ENCODE measurements at places on chromosomes 1 and 21.

GRCh38 chr21:18443085-18443484, 39.5 kb upstream of the TMPRSS15 start:
- DNase-seq, result no peak

- no peak for DNase-seq
Measured at GRCh38 chr1:209813902-209814301, 8.0 kb upstream of the IRF6 start.

GRCh38 chr21:45381036-45381787, 23.8 kb upstream of the COL18A1 start:
- DNase-seq, result no peak

DNA sequence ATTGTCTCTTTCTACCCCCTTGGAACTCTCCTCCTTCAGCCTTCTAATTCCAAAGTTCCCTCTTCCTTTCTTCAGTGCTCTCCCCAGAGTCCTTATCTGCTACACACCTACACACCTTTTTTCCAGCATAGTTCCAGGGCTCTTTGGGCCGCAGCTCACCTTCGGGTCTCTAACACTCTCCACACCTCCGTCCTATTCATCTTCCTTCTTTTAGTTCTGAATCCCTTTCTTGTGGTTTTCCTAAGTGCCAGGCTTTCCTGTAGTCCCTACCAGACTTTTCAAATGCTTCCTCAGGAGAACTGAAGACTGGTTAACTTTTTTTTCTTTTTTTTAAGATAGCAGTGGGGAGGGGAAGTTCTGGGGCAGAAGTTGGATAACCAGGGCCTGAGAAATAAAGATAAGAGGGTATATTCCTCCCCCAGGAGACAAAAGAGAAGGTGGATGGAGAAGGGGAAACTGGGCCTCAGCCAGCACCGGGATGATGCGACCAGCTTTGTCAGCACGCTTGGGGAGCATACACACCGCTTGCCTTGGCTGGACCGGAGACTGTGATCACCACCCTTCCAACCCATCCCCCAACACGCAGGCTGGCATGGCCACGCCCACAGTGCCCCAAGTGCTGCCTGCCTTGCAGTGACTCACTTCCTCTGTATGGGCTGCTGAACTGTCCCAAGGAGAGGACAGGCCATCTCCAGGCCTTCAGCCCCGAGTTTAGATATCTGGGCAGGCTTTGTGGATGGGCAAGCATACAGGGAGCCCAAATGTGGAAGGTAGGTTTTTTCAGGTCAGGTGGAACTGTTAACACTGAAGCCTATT, 2.5 kb upstream of the CERS2 start:
- DNase-seq, result no peak

- no peak for DNase-seq
Measured at GRCh38 chr1:180842052-180842451, 70.6 kb upstream of the KIAA1614 start.

DNA sequence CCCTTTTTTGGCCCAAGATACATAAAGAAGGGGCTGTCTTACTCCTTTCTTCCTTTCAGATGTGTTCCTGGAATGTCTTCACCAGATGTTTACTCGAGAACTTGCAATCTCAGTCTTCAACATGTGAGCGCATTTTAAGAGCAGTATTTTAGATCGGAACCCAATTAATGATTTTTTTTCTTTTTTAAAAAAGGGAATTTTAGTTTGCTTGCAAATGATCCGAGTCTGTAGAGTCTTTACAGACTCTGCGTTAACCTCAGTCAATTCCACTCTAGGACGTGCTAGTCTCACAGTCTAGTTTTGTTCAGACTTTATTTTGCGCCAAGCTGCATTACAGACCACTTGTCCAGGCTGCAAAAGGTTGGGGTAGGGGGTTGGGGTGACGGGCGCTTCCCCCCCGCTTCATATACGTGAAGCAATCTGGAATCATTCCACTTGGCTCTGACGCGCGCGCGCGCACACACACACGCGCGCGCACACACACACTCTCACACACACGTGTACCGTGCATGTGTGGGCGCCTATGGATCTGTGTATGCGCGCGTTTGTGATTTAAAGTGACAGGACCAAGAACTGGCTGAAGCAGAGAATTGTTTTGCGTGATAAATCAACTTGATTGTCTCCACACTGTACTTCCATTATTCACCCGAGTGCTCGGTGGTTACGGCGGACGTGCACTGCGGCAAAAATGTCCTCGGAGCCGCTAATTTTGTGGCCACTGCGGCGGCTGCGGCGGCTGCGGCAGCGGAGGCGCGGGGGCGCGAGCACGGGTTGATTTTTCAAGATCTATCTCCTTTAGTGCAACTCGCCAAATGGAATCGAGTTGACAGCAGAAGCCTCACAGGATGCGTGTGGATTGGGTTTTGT, 25.6 kb upstream of the NFIA start:
- no peak for DNase-seq

GRCh38 chr1:160095382-160096105, 2.9 kb downstream of the IGSF8 start:
- no peak for DNase-seq

GRCh38 chr1:215146240-215146975, 63.9 kb downstream of the KCNK2 start:
- peak; percentile 42 for DNase-seq

DNA sequence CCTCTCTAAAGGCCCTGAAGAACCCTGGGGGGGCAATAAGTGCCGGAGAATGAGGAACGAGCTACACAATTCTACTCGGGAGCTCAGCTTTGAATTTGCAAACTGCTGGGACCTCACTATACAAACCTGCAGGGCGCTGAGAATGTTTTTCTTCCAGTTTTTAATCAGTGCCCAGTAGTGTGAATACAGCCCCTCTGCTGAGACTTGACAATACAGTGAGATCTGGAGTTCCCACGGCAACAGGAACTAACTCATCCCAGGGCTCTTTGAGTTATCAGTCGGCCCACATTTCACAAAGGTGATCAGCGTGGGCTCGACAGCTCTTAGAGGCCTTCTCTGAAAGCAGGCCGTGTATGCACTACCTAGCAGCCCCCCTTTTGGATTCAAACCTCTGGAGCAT, 41.7 kb downstream of the TMEM53 start:
- DNase-seq, result no peak

DNA sequence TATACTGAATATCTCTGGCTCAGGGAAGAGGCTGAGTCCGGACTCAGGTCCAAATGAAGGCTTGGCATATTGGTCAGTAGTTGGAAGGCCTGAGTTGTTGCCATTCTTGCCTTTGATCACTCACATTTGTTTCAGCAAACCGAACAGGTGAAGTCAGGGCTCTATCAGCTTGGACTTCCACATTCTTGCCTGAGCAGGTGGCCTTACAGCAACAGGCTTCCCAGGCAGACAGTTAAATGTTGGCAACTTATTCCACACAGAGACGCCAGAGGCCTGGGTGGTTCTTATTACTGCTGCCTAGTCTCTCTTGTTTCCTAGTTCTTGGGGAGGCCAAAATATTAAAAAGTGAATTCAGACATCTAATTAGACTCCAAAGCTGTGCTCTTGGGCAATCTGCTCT, 36.6 kb downstream of the XCL2 start:
- DNase-seq, result no peak

GRCh38 chr1:62317021-62317768, 2.0 kb downstream of the KANK4 start:
- no peak for DNase-seq

DNA sequence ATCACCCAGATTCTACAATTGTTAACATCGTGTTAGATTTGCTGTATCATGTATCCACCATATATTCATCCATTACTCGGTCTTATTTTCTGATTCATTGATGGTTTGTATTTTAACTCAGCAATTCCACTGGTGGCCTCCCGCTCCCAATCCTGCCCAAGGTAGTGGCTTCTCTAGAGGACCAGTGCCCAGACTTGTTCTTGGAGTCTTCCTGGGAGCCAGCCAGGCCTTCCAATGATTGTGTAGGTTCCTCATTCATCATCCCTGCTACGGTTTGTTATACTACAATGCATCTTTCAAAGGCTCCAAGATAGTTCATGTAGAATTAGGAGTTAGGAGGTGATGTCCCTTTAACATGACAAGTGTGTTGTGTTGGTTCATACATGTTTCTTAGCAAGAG, 451.1 kb downstream of the SETD4 start:
- no peak for DNase-seq

- DNase-seq, result no peak
Measured at GRCh38 chr1:95133687-95134086, 16.5 kb downstream of the TLCD4 start.

DNA sequence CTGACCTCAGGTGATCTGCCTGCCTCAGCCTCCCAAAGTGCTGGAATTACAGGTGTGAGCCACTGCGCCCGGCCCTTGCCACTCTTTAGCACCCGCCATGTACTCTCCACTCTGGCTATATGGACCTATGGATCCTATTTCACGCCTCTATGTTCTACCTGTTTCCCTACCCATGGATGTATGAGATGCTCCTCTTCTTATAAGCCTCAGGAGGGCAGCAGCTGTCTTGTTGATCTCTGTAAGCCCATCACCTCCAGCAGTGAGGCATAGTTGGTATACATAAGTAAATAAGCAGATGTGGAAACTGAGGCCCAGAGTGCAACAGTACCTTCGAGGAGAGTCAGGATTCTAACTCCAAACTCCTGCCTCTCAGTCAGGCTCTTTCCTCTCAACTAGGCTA, 24.7 kb upstream of the ARTN start:
- no peak for DNase-seq

- DNase-seq, result no peak
Measured at GRCh38 chr21:44444286-44444931, 10.9 kb upstream of the LRRC3 start.

GRCh38 chr1:76595024-76595423, 272.3 kb upstream of the ST6GALNAC5 start:
- no peak for DNase-seq

- DNase-seq, result peak; percentile 47
Measured at GRCh38 chr1:2480236-2480985, 4.3 kb downstream of the PLCH2 start.

DNA sequence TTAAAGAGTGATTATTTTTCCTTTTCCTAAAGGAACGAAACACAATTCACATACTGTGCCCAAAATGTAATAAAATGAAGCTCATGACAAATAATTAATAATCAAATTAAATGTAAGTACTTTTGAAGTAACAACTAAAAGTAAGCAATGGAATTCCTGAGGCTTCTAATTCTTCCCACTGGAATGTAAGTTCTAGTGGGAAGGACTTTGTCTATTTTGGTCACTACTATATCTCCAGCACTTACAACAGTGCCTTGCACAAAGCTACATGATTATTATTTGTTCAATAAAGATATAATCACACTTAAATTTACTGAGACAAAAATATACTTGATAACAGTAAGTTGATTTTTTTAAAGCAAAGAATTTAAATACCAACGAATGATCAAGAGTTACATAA, 128.8 kb downstream of the COQ8A start:
- no peak for DNase-seq

DNA sequence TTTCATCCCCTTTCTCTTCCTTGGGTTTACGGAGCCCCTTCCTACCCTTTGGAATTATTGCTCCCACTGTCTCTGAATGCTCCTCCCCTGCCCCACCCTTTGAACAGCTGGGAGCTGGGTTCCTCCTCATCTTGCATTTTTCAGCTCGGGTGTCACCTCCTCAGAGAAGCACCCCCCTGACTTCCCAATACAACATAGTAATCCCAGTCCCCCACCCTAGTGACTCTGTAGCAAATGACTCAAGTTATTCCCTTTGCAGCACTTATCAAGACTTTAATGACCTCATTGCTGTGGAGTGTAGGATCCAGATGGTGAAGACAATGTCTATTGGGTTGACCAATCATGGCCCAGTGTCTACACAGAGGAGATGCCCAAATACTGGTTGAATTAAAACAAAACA, 8.9 kb upstream of the VWA5B1 start:
- no peak for DNase-seq

GRCh38 chr1:112237983-112238545, 157.9 kb upstream of the CTTNBP2NL start:
- no peak for DNase-seq

DNA sequence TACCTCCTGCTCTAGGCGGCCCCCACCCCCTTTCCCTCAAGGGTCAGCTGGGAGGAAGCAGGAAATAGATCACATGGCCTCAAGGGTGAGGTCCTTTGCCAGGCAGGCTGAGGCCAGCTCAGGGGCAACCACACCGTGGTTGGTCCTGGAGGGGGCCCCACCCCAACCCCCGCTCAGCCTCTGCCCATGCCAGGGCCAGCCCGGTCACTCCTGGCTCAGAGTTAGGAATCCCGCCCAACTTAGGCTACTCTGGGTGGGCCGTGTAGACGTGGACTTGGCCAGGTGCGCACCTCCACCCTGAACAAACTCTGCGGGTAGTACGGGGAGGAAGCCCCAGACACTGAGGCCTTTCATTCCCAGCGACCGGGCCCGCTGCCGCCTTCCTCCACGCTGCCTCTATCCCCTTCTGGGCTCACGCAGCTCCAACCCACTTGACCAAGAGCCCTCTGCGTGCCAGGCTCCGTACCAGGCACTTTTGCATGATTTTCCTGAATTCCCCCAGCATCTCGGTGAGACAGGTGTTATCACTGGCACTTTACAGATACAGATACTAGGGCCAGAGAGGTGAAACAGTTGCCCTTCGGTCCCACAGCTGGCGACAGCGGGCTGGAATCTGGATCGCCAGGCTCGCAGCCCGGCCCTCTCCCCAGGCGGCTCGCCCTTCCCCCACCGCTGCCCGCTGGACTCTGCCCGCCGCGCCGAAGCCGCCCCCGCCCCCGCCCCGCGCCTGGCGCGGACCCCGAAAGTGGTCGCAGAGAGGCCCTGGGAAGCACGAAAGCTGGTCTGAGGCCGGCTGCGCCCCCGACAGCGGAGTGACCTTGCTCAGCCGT, 769 bp downstream of the GALE start:
- DNase-seq, result no peak

DNA sequence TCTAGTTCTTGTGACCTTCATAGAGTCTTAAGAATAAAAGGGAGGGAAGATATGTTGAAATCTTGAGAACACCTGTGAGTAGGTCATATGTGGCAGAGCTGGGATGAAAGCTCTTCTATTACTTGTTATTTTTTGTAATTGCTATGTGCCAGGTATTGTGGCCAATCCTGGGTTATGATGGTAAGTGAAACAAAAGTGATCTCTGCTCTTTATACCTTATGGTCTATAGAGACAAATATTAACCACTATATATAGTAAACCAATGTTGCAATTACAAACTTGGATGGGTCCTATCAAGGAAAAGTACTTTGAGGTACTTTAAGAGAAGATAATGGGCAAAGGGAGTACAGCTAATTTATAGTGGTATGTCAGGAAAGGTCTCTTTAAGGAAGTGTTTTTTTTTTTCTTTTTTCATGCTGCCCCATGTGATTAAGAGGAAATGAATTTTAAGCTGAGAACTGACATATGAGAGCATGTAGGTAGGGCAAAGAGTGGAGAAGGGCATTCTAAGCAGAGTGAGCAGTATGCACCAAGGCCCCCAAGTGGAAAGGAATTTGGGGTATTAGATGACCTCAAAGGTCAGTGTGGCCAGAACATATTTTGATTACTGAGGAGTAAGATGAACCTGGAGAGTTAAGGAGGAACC, 43.3 kb downstream of the POU2F1 start:
- DNase-seq, result no peak

GRCh38 chr1:173050865-173051264, at the start of gene TNFSF18:
TNFSF18 (minus strand) TSS chr1:173050941; CDS start chr1:173050896, 45 bp downstream.
- peak; percentile 67 for DNase-seq

- no peak for DNase-seq
Measured at GRCh38 chr1:234585330-234586055, 24.5 kb downstream of the IRF2BP2 start.

- no peak for DNase-seq
Measured at GRCh38 chr1:119771016-119771415, 2.3 kb upstream of the HMGCS2 start.

GRCh38 chr1:194358208-194358581, 1171.8 kb upstream of the B3GALT2 start:
- DNase-seq, result no peak

GRCh38 chr21:35048183-35048601, 910 bp downstream of the RUNX1 start:
- no peak for DNase-seq
